ENCODE measurements at places on chromosomes 3 and 15.

DNA sequence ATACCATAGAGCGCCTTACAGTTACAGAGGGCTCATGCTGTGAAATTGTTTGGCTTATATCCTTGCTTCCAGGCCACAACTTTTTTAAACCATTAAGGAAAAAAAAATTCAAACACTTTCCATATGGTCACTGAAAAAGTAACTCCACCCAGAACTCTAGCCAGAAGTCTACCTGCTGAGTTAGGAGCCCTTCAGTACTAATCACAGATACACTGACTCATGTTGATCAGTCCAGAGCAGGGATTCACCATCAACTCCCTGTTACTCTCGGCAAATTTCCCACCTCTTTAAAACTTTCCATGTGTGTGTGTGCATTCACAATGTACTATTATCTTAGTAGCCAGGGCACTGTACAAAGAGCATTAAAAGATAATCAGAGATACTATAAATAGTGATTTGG, 372.8 kb downstream of the MAGI1 start:
- DNase-seq: no peak

DNA sequence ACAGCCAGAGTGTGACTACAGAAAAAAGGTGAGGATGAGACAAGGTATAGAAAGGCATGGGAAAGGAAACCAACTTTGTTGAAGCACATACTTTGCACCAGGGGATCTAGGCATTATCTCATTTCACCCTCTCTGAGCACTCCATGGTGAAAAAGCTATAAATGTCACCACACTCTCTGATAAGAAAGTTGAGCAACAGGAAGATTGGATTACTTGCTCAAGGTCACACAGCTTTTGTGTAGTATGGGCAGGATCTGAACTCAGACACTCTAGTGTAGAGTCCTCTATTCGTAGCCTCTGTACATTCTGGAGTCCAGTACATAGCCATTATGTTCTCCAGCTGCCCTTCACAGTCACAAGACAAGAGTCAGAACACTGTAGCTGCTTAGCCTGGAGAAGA, 163.4 kb upstream of the SEMA6D start:
- DNase-seq: no peak

DNA sequence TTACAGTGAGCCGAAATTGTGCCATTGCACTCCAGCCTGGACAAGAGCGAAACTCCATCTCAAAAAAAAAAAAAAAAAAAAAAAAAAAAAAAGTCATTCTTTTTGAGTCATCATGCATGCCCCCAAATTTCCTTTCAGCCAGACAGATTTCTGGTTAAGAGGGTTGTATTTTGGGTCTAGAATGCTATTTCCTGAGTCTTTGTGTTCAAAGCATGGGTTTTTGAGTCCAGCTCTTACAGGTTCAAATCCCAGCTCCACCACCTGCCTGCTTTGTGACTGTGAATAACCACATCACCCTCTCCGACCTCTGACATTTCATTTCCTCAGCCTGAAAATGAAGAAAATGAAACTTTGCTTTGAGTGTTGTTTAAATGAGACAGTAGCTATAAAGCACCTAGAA, 9.3 kb upstream of the C15orf61 start:
- no peak for DNase-seq

DNA sequence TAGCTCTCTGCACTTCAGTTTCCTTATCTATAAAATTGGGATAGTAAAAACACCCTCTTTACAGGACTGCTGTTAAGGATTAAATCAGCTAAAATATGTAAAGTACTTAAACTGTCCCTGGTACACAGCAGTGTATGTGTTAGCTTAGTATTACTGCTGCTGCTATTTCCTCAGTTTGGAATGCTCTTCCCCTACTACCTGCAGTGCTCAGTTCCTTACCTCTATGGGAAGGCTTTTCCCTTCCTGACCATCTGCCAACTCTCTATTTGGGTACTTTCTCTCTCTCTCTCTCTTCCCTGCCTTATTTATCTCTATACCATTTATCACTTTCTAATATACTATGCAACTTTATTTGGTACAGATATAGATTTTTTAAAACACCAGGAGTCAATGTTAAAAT, 26.5 kb downstream of the KPNA4 start:
- DNase-seq: no peak

Data from CD4-positive, alpha-beta T cell treated with Interferon alpha-2 for 1 hour (primary cell).